NB4 (cell line): ENCODE measurements at places on chromosomes 4 and X.

- no peak for DNase-seq
Observed at GRCh38 chr4:73650250-73650649, 30.0 kb upstream of the RASSF6 start.

DNA sequence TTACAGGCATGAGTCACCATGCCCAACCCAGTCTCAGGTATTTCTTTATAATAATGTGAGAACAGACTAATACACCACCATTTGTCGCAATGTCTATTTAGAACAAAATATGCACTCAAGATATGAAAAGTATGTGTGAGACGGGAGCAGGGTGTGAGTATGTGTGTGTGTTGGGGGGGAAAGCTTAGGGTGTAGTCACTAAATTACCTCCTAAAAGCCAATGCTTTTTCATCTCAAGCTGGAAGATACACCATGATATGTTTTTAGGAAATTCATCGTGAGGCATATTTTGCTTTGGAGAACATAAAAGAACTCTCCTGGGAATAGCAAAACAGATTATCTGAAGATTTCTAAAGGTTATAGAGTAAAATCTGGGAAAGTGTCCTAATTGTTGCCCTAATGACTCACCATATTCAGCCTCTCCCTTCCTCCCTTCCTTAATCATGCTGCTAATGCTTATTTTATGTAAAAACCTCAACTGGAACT is 262.7 kb downstream of the PDHA2 start:
- DNase-seq: no peak

GRCh38 chr4:54556051-54556450 is 101.7 kb upstream of the KIT start:
- DNase-seq: no peak

DNA sequence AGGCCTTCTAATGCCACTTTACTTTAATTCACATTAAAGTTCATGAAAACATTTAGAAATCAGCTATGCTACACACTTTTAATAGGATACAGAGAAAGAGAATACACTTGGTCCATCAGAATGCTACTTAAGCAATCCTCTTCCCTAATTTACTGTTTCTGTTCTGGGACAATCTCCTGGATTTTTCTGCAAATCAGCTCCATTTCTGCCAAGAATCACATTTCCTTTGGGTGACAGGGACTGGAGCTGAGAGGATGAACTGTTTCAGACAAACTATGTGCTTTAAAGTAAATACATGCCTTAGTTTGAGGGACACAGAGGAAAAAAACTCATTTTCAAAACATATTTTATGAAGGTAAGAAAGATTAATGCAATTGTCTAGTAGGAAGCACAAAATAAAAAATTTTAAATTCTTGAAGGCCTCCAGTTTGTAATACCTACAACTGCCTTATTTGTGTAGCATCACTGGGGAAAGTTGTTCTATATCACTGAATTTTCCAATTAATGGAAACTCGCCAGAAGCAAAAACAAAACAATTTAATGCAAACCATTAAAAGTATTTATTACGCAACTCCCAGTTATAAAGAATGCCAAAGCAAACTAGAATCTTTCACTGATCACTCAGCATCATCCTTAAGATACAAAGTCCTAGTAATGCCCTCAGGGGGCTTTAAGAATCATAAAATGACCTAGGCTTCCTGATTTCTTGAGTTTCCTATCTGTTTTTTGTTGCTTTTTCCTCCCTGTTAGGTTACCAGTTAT is 36.3 kb downstream of the BCLAF3 start:
- no peak for DNase-seq

DNA sequence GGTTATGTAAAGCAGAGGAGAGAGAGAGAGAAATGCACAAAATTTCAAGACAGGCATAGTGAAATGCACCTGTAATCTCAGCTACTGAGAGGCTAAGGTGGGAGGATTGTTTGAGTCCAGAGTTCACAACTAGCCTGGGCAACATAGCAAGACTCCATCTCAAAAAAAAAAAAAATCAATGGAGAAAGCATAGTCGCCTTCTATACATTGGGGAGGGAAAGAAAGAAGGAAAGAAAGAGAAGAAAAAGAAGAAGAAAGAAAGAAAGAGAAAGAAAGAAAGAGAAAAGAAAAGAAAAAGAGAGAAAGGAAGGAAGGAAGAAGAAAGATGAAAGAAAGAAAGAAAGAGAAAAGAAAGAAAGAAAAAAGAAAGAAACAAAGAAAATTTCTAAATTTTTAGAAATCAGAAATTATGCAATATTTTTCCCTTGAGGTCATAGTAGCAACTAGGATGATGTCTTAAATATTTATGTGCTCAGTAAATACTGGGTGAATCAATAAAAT is 53.4 kb downstream of the DKK2 start:
- DNase-seq: no peak

GRCh38 chr4:131054489-131055019 is 1958.6 kb downstream of the C4orf33 start:
- peak; percentile 10 for DNase-seq

DNA sequence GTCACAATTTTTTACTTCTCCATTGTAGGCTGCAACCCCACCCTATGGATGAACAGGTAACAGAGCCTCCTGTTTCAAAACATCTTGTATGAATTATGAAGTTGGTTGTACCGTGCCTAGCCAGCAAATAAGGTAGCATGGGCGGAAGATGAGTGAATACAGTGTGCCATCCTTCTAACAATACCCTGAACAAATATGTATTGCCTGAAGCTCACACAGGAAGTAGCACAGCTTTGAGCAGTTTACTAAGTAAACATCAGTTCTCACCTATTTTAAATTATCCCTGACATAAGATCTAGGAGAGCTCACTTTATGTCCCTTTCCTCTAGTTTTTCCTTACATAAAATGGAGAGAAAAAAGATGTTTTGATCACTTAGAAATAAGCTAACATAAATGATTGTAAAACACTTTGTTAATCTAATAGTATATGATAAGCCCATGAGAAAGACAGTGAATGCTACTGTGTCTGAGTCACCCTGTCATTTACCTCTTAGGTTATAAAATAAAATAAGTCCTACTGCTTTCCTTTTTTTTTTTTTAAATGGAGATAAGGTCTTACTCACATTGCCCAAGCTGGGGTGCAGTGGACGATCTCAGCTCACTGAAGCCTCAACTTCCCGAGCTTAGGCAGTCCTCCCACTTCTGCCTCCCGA is 36.6 kb downstream of the GRSF1 start:
- no peak for DNase-seq

DNA sequence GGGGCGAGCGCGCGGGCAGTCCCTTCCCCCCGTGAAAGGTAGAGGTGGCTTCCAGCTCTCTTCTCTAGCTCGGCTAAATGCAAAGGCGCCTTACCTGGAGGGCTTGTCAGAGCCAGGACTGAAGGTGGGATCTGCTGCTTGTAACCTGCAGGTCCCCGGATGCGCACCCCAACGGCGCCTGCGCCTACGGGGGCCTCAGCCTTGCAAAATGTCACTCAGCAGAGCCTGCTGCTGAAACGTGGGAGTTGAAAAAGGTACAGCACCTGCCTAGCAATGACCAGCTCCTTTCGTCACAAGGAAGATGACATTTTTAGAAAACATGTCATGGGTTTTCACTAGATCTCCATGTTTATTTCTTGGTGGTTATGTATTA is 583 bp downstream of the ABHD18 start:
- peak; percentile 64 for DNase-seq
